ENCODE measurements at places on chromosomes 2 and 18. TPM values are rescaled to one million over a fixed set of nuclear protein-coding genes. Genes with fewer than 3 reads are reported as not detected.

GALR1 gene
- polyA plus RNA-seq, result 0.32 TPM

STK11IP gene
- polyA plus RNA-seq, result 14.2 TPM

- DNase-seq, result no peak
Measured at GRCh38 chr18:56026509-56026908, 438.5 kb upstream of the TCF4 start.

AQP12A gene
- polyA plus RNA-seq, result not detected

GRCh38 chr2:96538487-96539214 is 2.1 kb downstream of the ARID5A start:
- DNase-seq, result peak; percentile 95

GRCh38 chr2:214630402-214631045 is 179.0 kb downstream of the BARD1 start:
- DNase-seq, result no peak

Data from GM23338 (cell line).